ENCODE measurements at places on chromosomes 5 and 9. TPM values are rescaled to one million over a fixed set of nuclear protein-coding genes. Genes with fewer than 3 reads are reported as not detected.

DNA sequence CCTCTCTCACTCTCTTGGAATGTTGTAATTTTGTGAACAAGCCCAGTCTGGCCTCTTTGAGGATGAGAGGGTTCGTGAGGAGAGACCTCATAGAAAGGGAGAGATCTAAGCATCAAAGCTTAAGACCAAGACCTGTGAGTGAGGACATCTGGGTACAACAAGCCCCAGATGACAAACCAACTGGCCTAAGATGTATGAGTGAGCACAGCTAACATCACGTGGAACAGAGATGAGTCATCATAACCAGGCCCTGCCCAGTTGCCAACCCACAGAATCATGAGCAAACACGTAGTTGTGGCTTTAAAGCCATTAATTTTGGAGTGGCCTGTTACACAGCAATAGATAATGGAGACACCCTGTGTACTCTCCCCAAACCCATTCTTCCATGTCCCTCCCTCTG lies 439.1 kb upstream of the KIF2A start:
- no peaks in the 10 kb centered on the region for H3K27me3 ChIP-seq
- no peak overlapping the region for H3K4me3 ChIP-seq
- no peak overlapping the region for H3K27ac ChIP-seq
- no peaks in the 10 kb centered on the region for H3K4me1 ChIP-seq
- no peak for DNase-seq
- H3K36me3 ChIP-seq, result no peaks in the 10 kb centered on the region

DNA sequence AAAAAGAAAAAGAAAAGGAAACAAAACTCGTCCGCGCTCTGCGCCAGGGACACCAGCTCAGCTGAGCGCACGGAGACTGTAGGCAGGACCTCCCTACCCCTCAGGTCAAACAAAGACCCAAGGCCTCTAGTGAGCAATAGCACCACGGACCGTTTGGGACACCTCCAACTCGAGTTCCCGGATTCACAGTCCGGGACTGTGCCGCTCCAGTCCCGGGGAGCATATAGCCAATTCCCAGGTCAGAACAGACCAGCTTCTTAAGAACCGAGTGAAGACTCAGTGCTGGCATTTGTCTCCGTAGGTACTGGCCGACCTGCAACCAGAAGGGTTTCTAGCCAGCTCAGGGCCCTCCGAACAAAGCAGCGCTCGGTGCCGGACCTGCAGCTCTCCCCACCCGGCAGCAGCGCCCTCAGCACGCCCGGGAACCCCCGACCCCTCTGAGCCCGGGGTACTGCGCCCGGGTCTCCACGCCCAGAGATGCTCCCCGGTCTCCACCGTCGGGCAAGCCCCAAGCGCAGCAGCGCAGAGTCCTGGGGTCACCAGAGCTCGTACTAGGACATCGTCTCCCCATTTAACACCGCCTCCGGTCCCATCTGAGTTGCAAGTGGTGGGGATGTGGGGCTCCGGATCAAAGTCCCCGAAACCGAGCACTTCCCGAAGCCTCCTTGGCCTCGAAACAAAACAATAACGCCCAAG lies 591 bp downstream of the ABCA1 start:
- H3K4me3 ChIP-seq, result peak overlapping the region; percentile 87
- H3K27me3 ChIP-seq, result no peaks in the 10 kb centered on the region
- DNase-seq, result no peak

GRCh38 chr9:134130503-134131375 lies 5.1 kb upstream of the WDR5 start:
- H3K4me1 ChIP-seq, result peaks cover 32% of the 10 kb centered on the region
- H3K27ac ChIP-seq, result peak overlapping the region; percentile 65
- H3K36me3 ChIP-seq, result no peaks in the 10 kb centered on the region
- no peaks in the 10 kb centered on the region for H3K27me3 ChIP-seq
- H3K4me3 ChIP-seq, result peak overlapping the region; percentile 34

- H3K4me3 ChIP-seq, result no peak overlapping the region
- H3K27me3 ChIP-seq, result no peaks in the 10 kb centered on the region
- peaks cover 30% of the 10 kb centered on the region for H3K36me3 ChIP-seq
- H3K27ac ChIP-seq, result peak overlapping the region; percentile 84
Measured at GRCh38 chr5:157479166-157479565, 19.2 kb downstream of the NIPAL4 start.

- H3K4me3 ChIP-seq, result no peak overlapping the region
- DNase-seq, result no peak
- H3K36me3 ChIP-seq, result peaks cover 97% of the 10 kb centered on the region
- no peaks in the 10 kb centered on the region for H3K27me3 ChIP-seq
Measured at GRCh38 chr9:86341007-86341491, 13.2 kb downstream of the TUT7 start.

GRCh38 chr9:133712221-133713100 lies 25.7 kb downstream of the SARDH start:
- H3K27me3 ChIP-seq, result no peaks in the 10 kb centered on the region
- H3K4me3 ChIP-seq, result no peak overlapping the region
- no peak overlapping the region for H3K27ac ChIP-seq
- DNase-seq, result no peak
- H3K4me1 ChIP-seq, result peaks cover 20% of the 10 kb centered on the region

GRCh38 chr5:3356016-3356415 lies 239.6 kb upstream of the IRX1 start:
- no peak overlapping the region for H3K4me3 ChIP-seq
- no peaks in the 10 kb centered on the region for H3K36me3 ChIP-seq
- no peaks in the 10 kb centered on the region for H3K4me1 ChIP-seq
- DNase-seq, result no peak

Gene SPINK7
- total RNA-seq, result not detected

Gene TAF11L10
- total RNA-seq, result not detected

Gene LHX3
- not detected for total RNA-seq

Gene LECT2
- not detected for total RNA-seq

Measured in esophagus muscularis mucosa (tissue), 4 donors.